Heart right ventricle (tissue), 16 donors: ENCODE measurements at places on chromosomes 12 and 14. TPM values are rescaled to one million over a fixed set of nuclear protein-coding genes. Genes with fewer than 3 reads are reported as not detected.
A peak's percentile ranks its signal among the peaks of the same experiment; 100 is the strongest.

The SYNDIG1L gene
- total RNA-seq, result 0.11 TPM

The MANSC4 gene
- total RNA-seq, result not detected

The POTEM gene
- not detected for total RNA-seq

- no peak for DNase-seq
- H3K36me3 ChIP-seq, result no peaks in the 10 kb centered on the region
- no peaks in the 10 kb centered on the region for H3K4me1 ChIP-seq
- H3K27me3 ChIP-seq, result peaks cover 3% of the 10 kb centered on the region
- H3K27ac ChIP-seq, result no peak overlapping the region
- H3K4me3 ChIP-seq, result no peak overlapping the region
Observed at GRCh38 chr14:58944968-58945356, 243.5 kb upstream of the DAAM1 start.

DNA sequence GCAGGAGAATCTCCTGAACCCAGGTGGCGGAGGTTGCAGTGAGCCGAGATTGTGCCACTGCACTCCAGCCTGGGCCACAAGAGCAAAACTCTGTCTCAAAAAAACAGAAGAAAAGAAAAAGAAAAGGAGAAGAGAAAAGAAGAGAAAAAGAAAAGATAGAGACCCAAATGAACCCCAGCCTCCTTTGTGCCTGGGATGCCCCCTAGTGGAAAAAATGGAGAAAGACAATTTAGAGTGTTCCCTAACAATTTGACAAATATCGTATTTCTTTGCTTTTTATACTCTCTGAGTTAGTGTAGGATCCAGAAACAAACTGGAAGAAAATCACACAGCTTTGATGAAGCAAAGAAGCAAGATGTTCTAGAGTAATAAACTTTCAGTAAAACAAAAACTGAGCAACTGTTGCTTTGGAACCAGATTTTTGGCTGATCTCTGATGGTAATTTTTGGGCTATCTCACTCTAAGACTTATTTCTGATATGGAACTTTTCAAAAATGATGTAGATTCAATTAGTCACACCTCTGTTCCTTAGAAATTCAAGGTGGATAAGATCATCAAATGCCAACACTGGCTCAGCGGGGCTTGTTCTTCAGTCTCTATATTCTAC is 18.6 kb upstream of the PRKAB1 start:
- no peak for DNase-seq
- no peak overlapping the region for H3K27ac ChIP-seq
- no peaks in the 10 kb centered on the region for H3K36me3 ChIP-seq
- H3K27me3 ChIP-seq, result no peaks in the 10 kb centered on the region

DNA sequence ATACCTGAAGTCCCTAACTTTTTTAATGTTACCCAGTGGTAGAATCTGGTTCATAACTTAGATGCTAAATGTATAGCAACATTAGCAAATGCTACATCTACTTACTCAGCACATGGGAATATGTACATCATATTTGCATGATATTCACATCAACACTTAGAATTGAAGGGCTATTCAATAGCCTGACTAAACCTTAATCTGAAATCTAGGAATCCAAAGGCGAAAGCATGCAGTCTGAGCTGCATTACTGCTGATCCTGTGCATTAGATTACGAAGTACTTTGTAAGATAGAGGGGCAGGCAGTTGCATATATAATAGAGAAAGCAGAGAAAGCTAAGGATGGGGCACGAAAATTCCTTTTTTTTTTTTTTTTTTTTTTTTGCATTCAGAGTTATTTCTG is 40.4 kb downstream of the SLC38A4 start:
- no peaks in the 10 kb centered on the region for H3K4me1 ChIP-seq
- no peak for DNase-seq
- no peak overlapping the region for H3K4me3 ChIP-seq
- no peaks in the 10 kb centered on the region for H3K36me3 ChIP-seq

- DNase-seq, result no peak
- no peak overlapping the region for H3K4me3 ChIP-seq
- H3K4me1 ChIP-seq, result peaks cover 54% of the 10 kb centered on the region
- H3K27me3 ChIP-seq, result no peaks in the 10 kb centered on the region
- peaks cover 42% of the 10 kb centered on the region for H3K36me3 ChIP-seq
- H3K27ac ChIP-seq, result peak overlapping the region; percentile 20
Observed at GRCh38 chr14:89406941-89407340, 10.1 kb downstream of the FOXN3 start.

DNA sequence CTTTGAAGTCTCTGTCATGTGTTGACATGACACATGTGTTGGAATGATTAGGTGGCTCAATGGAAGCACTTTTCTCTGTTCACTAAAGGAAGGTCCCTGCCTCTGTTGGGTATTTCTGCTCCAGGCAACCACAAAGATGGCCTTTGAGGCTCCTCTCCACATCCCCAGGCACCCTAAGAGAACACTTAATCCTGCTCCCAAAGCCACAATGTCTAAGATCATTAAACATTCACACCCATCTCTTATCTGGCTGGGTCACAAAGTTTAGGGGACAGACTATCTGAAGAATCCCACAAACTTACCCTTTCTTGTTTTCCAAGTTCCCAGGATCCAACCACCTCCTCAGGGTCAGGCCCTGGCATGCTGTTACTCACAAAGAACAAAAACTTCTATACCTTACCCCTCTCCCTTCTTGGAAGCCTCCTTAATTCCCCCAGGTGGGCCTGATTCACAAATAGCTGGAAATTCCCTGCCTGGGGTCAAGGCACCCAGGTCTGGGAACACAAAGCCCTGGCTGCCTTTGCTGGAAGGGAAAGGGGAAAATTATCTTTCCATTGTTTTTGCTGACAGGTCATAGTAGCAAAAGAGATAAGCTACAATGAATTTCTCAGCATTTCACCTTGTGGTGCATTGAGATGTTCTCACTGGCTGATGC is 333.7 kb downstream of the PCNX1 start:
- DNase-seq, result no peak
- H3K27ac ChIP-seq, result no peak overlapping the region
- no peaks in the 10 kb centered on the region for H3K4me1 ChIP-seq
- no peaks in the 10 kb centered on the region for H3K27me3 ChIP-seq

GRCh38 chr12:18130851-18131250 is 40.9 kb upstream of the RERGL start:
- no peak overlapping the region for H3K4me3 ChIP-seq
- no peak overlapping the region for H3K27ac ChIP-seq
- no peak for DNase-seq
- no peaks in the 10 kb centered on the region for H3K36me3 ChIP-seq
- no peaks in the 10 kb centered on the region for H3K27me3 ChIP-seq

DNA sequence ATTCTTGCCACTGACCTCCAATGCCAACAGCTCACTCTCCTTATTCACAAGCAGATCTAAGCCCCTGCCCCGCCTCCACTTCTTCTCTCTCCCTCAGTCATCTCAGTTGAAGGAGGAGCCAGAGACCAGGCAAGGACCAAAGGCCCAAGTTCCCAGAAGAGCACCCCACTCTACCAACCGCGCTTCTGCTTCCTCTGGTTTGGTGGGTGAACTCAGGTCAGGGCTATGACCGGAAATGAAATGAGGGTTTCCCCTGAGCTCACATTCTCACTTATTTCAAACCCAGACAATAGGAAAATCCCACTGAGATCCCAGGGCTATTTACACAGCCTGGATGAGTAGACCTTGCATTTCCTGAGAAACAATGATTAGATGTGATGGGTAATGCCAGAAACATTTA is 9.9 kb downstream of the DPF3 start:
- H3K36me3 ChIP-seq, result no peaks in the 10 kb centered on the region
- H3K4me1 ChIP-seq, result peaks cover 52% of the 10 kb centered on the region
- no peak for DNase-seq
- H3K4me3 ChIP-seq, result no peak overlapping the region
- H3K27ac ChIP-seq, result no peak overlapping the region
- H3K27me3 ChIP-seq, result peaks cover under 1% of the 10 kb centered on the region

GRCh38 chr12:59594943-59595500 is 807 bp upstream of the SLC16A7 start:
- H3K27ac ChIP-seq, result peak overlapping the region; percentile 95
- H3K27me3 ChIP-seq, result no peaks in the 10 kb centered on the region
- H3K4me3 ChIP-seq, result peak overlapping the region; percentile 71
- H3K36me3 ChIP-seq, result no peaks in the 10 kb centered on the region

- H3K36me3 ChIP-seq, result no peaks in the 10 kb centered on the region
- DNase-seq, result no peak
- H3K27me3 ChIP-seq, result no peaks in the 10 kb centered on the region
- H3K4me1 ChIP-seq, result no peaks in the 10 kb centered on the region
- no peak overlapping the region for H3K27ac ChIP-seq
- H3K4me3 ChIP-seq, result no peak overlapping the region
Observed at GRCh38 chr14:86683561-86683960, 1153.6 kb downstream of the FLRT2 start.

DNA sequence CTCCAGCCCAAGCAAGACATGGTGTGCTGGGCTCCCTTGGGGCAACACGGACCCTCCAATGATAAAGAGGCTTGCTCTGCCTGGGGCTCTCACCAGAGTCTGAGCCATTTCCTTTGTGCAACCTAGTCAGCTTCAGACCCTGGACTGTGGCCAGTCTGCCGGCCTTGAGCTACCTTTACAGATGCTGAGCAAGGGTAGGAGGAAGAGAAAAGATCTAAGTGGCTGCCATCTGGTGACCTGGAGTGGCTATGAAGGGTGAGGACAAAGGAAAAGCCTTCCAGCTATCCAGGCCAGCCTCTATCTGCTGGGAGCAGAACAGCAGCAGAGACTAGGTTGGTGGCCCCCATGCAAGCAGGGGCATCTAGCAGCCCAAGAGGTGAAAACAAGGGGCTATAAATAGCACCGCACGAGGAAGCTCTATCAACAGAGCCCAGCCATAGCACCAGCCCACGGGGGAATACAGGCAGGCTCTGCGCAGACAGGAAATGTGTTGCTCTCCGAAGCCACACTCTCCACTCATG is 230.1 kb downstream of the FOXN3 start:
- no peak overlapping the region for H3K4me3 ChIP-seq
- peak; percentile 58 for DNase-seq
- peaks cover 28% of the 10 kb centered on the region for H3K36me3 ChIP-seq
- H3K27ac ChIP-seq, result peak overlapping the region; percentile 76
- H3K4me1 ChIP-seq, result peaks cover 10% of the 10 kb centered on the region

DNA sequence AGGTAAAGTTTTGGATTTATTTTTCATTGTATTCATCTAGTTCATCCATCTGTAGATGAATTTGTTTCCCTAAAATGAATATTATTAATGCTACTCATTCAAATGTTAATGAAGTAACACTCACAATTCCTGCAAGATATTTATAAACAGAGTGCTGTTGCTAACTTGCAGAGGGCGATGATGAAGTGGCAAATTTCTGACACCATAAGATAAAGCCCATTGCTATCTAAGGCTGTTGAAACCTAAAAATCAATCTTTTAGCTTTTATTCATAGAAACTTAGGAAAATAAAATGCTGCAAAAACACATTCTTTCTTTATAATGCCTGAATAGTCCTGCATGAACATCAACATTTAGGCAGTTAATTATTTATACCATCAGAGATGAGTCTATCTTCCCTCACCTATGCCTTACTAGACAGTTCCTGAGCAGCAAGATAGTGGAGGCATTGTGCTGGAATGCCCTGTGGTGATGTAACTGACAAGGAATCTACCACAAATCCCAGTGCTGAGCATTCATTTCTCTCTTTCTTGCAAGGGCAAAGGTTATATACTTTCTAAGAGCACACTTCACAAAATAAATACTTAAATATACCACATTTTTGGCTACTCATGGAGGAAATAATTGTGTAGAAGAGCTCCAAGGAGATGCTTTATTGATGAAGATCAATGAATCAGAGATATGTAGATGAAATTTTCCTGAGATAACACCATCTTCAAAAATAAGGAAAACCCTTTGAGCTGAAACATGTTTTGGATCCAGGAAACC is 57.6 kb downstream of the LMNTD1 start:
- no peak for DNase-seq
- no peak overlapping the region for H3K4me3 ChIP-seq
- H3K27ac ChIP-seq, result no peak overlapping the region
- no peaks in the 10 kb centered on the region for H3K27me3 ChIP-seq
- H3K4me1 ChIP-seq, result no peaks in the 10 kb centered on the region
